Right lung (tissue), 10 donors: ENCODE measurements at places on chromosomes 4 and X.
A peak's percentile ranks its signal among the peaks of the same experiment; 100 is the strongest.

- DNase-seq: no peak
Observed at GRCh38 chrX:70096052-70096451, 33.8 kb downstream of the OTUD6A start.

DNA sequence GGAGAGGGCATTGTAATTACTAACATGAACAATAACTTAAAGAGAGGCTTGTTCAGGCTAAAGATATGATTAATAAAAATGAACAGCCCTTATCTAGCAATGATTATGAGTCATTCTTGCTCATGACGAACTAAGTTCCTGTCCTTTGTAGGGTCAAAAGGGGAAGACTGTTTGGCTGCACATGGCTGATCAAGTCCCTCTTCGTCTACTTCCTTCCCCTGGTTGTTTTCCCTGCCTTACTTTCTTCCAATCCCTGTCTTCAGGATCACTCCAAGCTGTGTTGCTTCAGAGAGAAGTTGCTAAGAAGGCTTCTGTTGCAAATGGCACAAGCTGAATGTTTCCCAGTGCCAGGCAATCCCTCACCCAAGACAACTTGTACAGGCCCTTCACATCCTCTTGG lies 115.0 kb upstream of the HS3ST1 start:
- DNase-seq: no peak

DNA sequence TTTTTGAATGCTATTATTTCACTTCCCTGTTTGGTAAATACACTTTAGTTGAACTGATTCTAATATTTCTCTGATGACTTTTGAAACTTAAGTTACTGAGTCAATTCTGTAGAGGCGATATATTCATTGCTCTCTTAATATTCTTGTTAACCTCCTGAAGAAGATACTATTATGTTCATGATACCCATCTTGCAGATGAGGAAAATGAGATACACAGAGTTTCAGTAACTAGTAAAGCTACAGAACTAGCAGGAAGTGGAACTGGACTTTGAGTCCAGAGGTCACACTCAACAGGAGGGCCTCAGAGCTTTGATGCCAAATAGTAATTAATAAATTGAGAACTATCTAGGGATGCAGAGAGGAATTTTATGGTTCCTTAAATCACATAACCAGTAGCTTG lies 70.0 kb downstream of the PCDH7 start:
- DNase-seq: no peak

DNA sequence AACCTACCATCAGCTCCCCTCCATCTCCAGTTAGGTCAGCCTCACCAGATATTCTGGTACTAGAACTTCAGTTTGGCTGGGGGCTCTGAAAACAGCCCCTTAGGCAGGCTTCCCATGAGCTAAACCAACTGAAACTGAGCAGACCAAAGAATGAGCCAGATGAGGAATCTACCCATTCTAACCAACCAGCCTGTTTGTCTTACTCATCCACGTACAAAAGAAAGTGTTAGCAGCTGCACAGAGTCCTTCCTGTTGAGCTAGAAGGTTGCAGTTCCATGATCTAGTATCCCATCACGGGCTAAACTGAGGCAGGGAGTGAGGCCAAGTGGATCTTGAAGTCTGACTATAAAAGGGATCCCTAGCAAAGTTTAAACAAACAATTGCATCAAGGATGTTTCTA lies 17.5 kb downstream of the MAGEA9B start:
- no peak for DNase-seq

DNA sequence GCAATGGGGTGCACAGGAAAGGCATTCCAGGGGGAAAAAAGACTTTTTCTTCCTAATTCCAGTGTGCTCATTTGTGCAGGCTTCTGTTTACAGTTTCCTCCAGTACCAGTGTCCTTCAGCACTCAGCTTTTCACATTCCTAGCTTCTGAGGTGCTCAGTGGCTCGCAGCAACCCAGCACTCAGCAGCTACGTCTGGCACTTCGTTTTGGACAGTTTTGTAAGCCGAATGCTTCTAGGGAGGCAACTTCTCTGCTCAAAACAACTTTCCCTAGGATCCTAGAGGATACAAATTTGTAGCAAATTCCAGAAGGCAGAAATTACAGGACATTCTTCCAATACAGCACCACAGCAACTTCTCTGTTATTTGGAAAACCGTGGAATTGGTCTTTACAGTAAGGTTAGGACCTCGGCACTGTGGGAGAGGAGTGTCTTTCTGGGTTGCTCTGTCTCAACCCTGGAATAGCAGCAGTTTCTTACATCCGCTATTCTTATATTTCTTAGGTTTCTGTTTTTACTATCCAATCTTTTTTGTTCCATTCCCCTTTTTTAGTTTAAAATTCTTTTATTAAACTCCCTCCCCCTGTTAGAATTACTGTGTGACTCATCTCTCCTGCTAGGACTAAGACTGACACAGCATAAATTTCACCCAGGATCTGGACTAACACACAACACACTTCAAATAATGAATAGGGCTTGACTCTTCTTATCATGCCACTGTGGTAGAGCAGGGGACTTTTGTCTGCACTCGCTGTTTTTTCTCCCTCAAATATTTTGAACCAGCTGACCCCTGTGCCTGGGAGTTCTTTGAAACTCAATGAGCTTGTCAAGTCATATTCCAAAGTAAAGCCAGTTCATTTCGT lies 1314.7 kb downstream of the FSTL5 start:
- no peak for DNase-seq

DNA sequence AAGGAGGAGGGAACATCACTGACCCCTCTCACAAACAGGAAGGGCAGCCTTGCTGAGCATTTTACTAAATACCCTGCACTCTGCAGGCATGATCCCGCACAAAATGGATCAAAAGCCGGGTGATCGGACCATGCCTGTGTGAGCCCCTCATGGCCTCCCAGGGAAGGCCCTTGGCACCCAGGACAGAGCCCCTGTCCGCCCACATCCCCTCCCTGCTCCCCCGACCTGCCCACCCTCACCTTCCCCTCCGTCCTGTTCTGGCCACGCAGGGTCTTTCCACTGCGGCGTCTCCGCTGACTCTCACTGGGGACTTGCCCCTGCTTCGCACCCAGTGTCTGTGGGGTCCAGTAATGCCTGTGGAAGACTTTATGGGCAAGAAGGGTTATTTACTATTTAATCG lies 105.0 kb downstream of the HMX1 start:
- no peak for DNase-seq

DNA sequence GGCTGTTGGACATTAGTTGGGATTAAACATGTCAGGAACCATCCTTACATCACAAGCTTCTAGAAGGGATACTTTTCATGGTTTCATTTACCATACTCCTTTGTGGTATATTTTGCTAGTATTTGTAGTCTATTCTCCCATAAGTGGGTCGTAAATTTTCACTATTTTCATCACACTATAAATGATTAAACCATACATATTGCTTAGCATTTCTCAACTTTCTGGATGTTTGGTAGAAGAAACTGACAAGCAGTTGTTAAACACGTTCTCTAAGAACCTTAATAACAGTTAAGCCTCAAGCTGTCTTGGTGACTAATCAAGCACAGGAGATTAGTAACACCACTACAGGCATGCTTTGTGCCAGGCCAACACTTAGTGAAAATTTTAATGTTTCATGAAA lies 375.5 kb downstream of the NAF1 start:
- no peak for DNase-seq

DNA sequence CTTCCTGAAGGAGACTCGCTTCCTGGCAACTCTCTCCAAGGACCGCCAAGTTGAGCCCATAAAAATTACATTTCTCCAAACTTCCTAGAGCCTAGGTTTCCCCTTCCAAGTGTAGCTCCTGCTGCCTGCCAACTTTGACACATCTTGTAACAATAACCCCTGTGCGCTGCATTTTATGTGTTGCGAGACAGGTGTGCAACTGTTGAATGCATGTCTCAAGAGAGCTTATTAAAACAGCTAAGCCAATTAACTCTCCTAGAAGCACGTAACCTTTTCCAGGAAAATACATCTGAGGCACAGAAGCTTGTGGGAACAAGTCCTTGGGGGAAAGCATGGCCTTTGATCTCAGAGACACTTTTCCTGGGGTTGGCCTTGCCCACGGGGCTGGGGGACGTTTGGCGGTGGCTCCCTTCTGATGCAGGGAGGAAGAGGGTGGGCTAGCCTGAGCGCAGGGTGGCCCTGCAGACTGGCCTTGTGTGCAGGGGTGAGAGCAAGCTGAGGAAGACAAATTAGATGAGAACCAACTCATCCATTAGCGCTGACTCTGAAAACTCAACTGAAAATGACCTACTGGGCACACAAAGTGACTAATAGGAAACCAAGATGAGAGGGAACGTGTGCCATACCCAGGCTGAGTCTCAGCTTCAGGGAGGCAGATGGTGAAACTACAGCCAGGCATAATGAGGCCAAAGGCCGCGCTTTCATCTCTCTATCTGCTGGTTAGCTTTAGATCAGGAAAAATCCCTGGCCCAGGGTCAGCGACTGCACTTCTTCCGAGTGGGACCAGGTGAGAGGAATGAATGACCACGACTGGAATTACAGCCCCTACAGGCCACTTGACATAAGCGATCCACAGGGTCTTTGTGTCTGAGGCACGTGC lies 75.3 kb downstream of the ENPP6 start:
- DNase-seq: no peak

- no peak for DNase-seq
Observed at GRCh38 chrX:122572461-122572860, 611.6 kb upstream of the GRIA3 start.

GRCh38 chr4:45971108-45971507 lies 152.7 kb downstream of the GABRG1 start:
- DNase-seq: no peak

- no peak for DNase-seq
Observed at GRCh38 chrX:3509934-3510333, 163.5 kb upstream of the MXRA5 start.

GRCh38 chr4:108078024-108078733 lies 88.5 kb downstream of the HADH start:
- DNase-seq: no peak

DNA sequence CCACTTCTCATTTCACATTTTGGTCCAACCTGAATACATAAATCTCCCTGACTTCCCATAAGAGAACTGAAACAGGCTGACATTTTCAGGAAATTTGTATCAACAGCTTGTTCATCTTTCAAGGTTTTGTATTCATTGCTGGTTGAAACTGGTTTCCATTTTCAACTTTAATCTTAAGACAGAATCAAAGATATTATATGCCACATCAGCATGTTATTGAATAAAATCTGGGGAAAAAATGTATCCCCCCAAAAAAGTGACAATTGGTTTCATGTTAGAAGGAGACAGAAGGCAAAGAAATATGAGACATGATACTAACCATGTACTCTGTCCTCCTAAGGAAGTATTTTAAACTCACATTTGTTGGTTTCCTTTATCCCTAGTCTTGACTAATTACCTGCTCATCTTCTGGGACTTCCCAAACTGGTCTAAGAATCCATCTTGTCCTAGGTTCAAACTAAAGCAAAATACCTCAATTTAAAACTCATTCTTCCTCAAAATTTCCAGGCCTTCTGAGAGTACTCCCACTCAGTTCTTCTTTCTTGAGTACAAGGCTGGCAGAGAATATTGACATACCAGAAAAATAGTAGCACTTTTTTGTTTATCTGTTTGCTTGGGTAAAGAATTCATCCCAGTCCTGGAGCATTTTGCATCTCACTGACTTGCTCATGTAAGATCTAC lies 3.1 kb upstream of the ANTXR2 start:
- no peak for DNase-seq

DNA sequence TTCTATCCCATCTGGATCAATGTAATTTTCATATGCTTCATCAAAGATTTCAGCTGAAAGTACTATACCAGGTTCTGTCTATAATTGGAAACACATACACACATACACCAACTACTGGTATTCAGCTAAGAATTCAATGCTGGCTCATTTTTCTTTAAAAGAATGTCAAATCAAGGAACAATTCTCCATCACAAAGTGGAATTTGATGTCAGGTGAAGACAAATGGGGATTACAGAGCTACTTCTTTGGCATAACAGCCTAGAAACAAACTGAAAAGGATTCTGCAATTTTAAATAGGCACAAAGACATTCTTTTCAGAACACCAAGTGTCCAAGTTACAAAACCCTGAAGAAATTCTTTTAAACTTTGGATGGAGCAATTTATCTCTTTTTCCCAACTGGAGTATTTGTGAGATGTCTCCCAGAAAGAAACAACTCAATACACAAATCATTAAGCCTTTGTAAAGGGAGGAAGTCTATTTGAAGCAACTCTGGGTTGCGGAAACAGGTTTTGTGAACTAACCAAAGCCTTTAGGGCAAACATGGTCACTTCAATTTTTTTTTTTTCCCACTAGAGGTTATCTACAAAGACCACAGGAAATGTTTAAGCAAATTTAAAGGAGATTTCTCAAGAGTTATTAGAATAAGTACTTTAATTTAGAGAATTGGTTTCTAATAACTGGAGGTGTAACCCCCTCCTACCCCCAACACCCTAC lies 1.9 kb upstream of the FAM9C start:
- no peak for DNase-seq

DNA sequence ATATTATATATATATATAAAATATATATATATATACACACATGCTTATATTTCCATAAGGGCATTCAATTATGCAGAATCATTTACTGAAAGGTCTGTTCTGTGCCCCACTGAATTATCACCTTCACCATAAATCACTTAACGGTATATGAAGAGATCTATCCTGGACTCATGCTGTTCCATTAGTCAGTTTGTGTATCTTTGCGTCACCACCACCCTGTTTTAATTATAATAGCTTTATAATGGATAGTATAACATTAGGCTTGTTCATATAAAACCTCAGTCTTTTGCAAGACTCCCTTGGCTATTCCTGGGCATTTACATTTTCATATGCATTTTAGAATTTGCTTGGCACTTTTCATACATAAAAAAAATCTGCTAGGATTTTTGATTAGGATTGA lies 19.1 kb downstream of the WDR17 start:
- DNase-seq: no peak

DNA sequence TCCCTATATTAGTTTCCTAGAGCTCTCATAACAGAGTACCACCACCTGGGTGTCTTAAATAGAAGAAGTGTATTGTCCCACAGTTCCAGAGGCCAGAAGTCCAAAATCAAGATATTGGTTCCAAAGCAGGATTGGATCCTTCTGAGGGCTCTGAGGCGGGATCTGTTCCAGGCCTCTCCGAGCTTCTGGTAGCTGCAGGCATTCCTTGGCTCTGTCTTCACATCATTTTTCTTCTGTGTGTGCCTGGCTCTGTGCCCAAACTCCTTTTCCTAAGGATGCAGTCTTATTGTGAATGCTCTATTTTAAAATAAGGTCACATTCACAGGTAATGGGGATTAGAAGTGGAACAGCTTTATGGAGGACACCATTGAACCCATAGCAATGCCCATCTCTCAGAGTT lies 253.7 kb upstream of the TAPT1 start:
- DNase-seq: peak; percentile 13

DNA sequence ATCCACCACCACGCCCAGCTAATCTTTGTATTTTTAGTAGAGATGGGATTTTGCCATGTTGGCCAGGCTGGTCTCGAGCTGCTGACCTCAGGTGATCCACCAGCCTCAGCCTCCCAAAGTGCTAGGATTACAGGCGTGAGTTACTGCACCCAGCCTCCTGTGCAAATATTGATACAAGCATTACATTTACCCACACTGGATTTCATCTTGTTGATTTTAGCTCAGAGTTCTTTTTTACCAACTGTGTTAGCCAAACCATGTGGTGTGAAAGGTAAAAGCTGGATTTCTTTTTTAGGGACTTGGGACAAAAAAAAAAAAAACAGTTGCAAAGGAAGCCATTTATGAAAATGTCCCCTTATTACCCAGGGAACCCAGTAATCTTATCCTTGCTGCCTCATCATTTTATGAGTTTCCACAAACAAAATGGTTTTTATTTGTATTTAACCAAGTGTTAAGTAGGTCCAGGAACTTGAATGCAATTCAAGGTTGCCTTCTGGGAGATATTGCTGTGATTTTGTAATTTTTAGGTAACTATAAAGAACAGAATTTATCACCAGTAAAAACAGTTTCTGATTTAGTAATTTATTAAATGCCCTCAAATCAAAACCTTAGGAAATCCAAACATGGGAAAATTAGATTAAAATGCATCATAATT lies 202.5 kb downstream of the PALLD start:
- no peak for DNase-seq
